ENCODE measurements at places on chromosomes 7 and 10.

- DNase-seq, result no peak
Observed at GRCh38 chr7:44994877-44995554, 5.0 kb upstream of the CCM2 start.

DNA sequence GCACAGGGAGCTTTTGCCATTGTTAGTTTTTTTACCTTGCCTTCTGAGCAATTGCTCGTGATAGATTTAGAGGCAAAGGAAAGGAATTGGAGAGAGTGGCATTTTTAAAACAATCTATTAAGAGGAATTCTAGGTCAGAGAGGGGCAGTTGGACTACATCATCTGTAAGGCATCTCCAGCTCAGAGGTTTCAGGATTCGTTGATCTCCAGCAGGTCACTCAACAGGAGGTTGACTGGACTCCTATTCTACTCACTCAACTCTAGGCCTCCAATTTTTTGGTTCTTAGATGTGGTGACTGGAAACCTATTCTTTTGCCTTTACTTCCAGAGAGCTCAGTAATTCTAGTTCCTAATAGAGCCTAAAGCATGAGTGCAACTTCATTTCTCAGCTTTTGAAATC is 42.8 kb downstream of the TBXAS1 start:
- no peak for DNase-seq

DNA sequence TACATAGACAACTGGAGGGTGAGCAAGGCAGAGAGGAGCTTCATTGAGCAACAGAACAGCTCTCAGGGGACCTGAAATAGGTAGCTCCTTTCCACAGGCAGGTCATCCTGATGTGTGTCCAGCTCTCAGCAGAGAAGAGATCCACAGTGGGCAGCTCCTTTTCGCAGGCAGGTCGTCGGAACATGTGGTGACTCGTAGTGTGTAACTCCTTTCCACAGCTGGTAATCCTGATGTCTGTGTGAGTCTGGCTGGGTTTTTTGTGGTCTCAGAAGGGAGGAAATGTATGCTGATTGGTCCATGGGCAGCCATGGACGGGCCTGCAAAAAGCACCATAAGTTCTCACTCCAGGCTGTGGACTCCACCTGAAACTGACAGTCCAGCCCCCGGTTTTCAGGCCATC is 24.4 kb upstream of the TES start:
- no peak for DNase-seq

DNA sequence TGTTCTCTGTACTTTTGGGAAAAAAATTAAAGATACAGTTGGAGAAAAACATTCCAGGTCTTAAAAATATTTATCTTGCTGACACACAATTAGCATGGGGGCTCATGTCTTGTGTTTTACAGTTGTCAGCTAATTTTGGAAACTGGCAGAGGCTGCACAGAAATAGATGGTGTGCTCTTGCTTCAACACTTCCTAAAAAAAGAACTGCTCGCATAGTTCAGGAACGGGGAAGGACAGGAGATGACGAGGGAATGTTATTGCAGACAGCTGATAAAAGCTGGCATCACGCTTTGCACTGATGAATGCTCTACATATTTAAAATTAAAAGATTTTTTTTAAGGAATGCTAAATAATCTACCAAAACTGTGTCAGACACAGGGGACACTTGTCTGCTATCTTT is 103.5 kb upstream of the CELF2 start:
- DNase-seq, result no peak

GRCh38 chr10:93722550-93722949 is 20.2 kb upstream of the FRA10AC1 start:
- no peak for DNase-seq

GRCh38 chr10:8053446-8054243 is 843 bp upstream of the GATA3 start:
- peak; percentile 96 for DNase-seq

- DNase-seq, result peak; percentile 23
Observed at GRCh38 chr10:3948843-3949242, 163.8 kb upstream of the KLF6 start.

DNA sequence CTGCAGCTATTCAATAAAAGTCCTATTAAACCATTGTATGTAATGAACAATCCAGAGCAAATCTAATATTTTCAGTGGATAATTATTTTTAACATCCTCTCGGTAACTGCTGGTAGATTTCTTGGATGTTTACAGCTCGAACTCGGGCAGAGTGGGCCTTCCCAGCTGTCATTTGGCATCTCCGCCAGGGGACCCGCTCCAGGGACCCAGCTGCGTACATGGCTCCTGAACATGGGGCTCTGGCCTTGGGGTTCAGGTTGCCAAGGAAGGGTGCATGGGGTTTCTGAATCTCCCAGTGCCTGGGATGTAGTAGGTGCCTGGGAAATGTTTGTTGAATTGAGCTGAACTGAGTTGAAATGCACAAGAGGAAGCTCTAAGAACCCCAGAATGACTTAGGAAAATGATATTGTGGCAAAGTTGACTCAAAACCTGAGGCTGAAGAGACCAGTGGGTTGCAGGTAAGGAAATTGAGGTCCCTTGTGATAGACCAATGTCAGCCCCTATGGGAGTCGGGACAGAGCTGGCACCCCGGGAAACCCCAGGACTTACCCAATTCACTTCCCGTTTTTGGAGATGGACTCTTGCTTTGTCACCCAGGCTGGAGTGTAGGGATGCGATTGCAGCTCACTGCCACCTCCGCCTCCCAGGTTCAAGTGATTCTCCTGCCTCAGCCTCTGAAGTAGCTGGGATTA is 228.4 kb downstream of the CUX1 start:
- DNase-seq, result no peak
